ENCODE measurements at places on chromosomes 7 and 10.

- no peak for DNase-seq
Observed at GRCh38 chr10:62433181-62433692, 59.1 kb downstream of the ZNF365 start.

DNA sequence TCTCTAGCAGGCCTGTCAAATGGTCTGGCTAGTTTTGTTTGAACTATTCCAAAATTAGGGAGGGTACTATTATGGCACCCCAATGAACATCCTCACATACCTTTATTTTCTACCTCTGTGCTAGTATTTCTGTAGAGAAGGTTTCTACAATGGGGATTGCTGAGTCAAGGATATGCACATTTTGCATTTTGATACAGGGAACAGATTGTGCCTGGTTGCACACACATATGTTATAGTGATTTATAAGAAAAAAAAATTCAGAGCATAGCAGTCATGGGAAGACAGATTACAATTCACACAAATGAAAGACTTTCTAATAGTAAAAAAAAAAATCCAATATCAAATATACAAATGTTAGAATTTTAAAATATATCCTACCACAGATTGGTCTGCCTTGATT is 14.1 kb upstream of the NRBF2 start:
- no peak for DNase-seq

GRCh38 chr10:100745882-100746783 is 751 bp downstream of the PAX2 start:
- DNase-seq, result no peak

GRCh38 chr10:83605783-83606630 is 533.3 kb upstream of the GHITM start:
- no peak for DNase-seq

GRCh38 chr10:85317827-85318226 is 989.4 kb downstream of the CCSER2 start:
- no peak for DNase-seq

DNA sequence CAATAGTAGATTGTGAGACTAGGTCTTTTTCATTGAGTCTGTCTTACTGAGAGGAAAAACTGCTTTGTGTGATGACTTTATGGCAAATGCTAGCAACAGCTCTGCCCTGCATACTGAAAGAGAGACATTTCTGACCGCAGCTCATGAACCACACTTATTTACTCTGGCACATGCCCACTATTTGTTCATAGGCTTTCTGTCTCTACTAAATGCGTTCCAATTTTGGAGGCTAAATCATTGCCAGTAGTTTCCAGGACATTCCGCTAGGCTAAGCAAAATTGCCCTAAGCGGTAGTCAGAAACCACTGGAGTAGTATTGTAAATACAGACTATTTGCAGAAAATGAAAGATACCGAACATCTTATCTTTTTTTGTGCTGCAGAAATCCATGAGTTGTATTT is 55.6 kb upstream of the DLX6 start:
- DNase-seq, result no peak

- no peak for DNase-seq
Observed at GRCh38 chr10:102435529-102436233, 3.3 kb upstream of the CUEDC2 start.

GRCh38 chr7:75986147-75986781 is 8.1 kb downstream of the TMEM120A start:
- no peak for DNase-seq

- no peak for DNase-seq
Observed at GRCh38 chr7:47836503-47837202, 111.6 kb downstream of the PKD1L1 start.

GRCh38 chr10:110574420-110574819 is 6.9 kb downstream of the SMC3 start:
- DNase-seq, result no peak

GRCh38 chr7:152751449-152752141 is 8.0 kb upstream of the ACTR3B start:
- DNase-seq, result no peak

DNA sequence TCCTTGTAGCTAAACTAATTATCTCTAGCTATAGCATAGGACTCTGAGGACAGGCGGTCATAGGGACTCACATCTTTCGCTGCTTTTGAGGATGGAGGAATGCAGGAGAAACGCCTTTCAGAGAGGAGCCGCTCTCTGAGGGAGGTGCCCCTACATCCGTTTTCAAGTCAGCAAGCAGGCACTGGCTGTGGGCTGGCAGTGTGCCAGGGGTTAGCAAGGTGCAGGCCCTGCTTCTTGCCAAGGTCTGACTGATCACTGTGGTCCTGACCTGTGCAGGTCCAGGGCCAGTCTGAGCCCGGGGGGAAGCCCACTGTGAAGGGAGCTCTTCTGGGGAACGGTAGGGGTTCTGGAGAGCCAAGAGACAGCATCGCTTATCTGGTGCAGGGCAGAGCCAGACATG is 89.4 kb downstream of the SH3PXD2A start:
- no peak for DNase-seq

DNA sequence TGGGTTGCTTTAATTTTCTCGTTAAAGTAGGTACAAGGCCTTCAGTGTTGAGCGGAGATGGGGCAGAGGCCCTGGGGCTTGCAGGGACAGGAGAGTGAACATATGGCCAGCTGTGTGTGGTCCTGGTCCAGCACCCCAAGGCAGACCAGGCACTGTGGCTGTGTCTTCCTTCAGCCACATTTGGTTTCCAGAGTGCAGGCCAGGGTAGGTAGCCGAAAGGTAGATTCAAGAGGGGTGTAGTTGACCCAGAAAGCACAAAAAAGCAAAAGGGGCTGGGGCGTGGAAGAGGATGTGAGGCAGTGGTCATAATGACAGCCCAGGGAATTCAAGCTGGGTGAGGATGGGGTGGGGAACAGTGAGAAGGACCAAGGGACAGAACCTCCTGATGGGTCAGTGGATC is 21.3 kb upstream of the CHST15 start:
- no peak for DNase-seq

DNA sequence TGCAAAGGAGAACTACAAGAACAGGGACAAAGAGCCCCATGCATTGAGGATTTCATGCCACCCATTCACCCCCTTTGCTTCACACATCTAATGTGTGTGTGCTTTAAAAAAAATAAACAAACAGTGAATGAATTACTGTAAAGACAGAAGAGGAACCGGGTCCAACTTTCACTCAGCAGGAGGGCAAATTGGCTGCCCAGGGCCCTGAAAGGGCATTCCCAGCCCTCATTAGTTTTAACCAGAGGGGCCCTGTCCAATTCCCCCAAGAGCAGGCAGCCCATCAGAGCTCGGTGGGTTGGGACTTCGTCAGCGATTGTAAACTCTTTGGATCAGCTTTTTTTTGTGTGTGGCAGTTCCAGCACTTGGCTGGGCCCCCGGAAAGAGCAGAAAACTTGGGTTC is 73.6 kb upstream of the PDZD8 start:
- no peak for DNase-seq
